ENCODE measurements at places on chromosomes 12 and 14.

DNA sequence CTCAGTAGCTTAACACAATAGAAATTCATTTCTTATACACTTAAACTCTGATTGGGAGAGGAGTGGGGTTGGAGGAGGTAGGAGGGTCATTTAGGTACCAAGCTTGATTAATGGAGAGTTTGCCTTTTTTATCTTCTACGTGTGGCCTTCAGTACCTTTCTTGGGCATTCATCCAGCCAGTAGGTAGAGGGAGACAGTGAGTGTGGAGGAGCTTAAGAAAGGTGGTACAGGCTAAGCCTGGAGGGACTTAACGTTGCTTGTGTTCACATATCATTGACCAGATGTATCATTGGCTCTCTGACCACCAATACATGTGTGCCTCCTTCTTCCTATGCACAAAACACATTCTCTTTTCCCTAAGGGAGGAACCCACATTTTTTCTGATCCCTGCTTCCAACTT is 232.9 kb upstream of the CRY1 start:
- DNase-seq = no peak

- no peak for DNase-seq
Measured at GRCh38 chr14:77131871-77132486, 9.6 kb downstream of the ZDHHC22 start.

DNA sequence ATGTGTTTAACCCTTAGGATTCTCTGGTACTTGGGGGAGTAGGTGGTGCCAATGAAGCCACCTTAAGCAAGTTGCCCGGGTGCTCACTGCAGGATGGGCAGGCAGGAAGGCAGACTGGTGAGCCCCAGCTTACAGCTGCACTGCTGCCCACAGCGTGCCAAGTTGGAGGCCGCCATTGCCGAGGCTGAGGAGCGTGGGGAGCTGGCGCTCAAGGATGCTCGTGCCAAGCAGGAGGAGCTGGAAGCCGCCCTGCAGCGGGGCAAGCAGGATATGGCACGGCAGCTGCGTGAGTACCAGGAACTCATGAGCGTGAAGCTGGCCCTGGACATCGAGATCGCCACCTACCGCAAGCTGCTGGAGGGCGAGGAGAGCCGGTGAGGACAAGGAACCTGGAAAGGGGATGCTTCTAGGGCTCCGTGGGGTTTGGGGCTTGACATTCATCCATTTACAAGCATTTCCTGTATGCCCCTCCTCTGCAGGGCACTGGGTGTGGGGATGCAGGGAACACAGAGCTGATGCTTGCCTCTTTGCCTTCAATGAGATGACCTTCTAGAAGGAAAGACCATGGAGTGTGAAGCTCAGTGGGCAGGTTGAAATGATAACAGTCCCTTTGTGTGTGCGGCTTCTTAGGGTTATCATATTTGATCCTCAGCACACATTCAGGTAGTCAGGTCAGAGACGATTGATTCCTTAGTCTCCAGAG is 12.4 kb downstream of the KRT7 start:
- DNase-seq = no peak

GRCh38 chr14:23608454-23608853 is 27.7 kb upstream of the DHRS2 start:
- DNase-seq = no peak

DNA sequence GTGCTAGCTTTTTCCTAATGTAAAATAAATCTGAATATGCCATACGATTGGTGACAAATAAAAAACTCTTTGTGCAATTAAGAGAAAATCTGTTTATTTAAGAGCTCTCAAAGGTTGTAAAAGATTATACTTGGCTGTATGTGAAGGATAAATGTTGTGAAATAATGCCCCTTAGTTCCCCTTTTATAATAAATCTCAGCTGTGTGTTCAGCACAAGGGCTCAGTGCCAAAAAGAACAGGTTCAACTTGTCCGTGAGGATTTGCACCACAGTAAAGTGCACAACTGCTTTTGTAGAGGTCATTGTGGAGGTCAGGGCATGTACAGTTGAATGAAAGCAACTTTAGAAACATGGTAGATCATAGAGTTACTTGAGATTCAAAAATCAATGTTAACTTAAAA is 118.6 kb downstream of the TRMT5 start:
- no peak for DNase-seq

GRCh38 chr12:52245962-52246569 is 13.0 kb downstream of the KRT7 start:
- no peak for DNase-seq

- DNase-seq = no peak
Measured at GRCh38 chr14:96098309-96098998, 59.3 kb downstream of the C14orf132 start.

GRCh38 chr12:46963977-46964971 is 115.1 kb upstream of the PCED1B start:
- no peak for DNase-seq

DNA sequence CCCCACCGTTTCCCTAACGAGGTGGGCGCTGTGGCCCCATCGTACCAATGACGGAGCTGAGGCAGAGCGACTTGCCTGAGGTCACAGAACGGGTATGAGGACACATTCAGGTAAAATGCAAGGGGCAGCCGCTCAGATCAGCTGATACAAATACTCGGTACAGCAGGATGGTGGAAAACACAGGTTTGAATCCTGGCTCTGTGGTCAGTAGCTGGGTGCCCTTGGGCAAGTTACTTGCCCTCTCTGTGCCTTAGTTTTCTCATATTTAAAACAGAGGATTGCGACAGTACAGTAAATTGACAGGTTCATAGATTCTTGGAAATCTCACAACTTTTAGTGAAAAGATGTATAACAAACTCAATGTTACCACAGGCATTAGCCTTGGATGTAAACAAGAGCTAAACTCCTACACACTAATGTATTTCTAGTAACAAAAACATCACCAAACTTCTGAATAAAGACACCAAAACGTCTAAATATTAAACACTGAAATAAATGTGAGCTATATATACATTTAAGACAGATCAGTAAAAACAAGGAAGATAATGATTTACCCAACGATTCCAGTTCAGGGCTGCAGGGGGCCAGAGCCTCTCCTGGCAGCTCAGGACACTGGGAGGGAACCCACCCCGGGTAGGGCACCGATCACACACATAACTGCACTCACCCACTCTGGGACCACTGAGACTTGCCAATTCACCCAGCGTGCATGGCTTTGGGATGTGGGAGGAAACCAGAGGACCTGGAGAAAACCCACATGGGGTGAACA is 128.4 kb downstream of the RBM19 start:
- DNase-seq = no peak

GRCh38 chr12:109779382-109779781 is 53.8 kb downstream of the TRPV4 start:
- DNase-seq = no peak

Data from activated naive CD8-positive, alpha-beta T cell treated with anti-CD3 and anti-CD28 coated beads, Interleukin-2, amount 50 U/mL, for 16 hours (primary cell).